ENCODE measurements at places on chromosomes 3 and 15.

DNA sequence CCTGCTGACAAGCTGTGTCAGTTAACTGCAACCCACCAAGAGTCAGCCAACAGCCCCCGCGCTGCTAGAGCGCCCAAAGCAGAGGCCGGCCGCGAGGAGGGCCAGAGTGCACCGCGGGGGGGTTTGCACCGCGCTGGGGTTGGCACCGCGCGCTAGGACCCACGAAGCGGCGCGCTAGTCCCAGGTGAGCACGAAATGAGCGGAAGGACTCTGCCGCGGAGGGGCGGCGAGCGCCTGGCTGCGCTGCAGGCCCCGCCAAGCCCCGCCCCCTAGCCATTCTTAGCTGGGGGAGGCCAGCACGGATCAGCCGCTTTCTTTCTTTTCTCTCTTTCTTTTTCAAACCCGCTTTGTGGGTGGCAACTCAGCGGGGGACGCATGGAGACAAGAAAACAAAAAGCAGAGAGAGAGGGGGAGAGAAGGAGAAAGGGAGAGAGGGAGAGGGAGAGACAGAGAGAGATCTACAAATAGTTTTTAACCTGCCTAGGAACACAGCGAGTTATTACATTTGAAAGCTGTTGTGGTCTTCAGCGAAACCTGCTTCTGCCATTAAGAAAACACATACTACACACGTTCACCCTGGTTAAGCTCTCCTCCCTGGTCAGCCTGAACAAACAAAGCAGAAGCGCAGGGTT lies 6.9 kb upstream of the FOXB1 start:
- DNase-seq, result peak; percentile 79

GRCh38 chr15:64782751-64783150 lies 7.4 kb upstream of the RBPMS2 start:
- DNase-seq, result no peak

GRCh38 chr15:75045332-75046015 lies 22.1 kb downstream of the PPCDC start:
- no peak for DNase-seq

DNA sequence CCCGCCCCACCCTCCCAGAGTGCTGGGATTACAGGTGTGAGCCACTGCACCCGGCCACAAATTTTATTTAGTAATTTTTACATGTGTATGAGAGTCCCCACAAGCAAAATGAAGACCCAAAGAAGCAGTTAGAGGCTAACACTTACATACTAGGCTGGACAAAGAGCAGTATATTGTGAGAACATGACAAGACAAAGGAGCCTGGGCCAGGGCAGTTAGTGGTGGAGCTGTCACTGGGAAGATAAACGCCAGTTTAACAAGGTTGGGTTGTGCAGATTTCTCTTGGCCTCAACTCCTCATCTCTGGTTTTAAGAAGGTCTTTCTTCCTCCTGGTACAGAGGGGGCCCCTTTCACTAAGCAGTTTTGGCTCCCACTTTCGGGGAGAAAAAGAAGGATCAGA lies 19.9 kb upstream of the FAM174B start:
- DNase-seq, result no peak

- DNase-seq, result no peak
Measured at GRCh38 chr3:64728428-64728827, 40.6 kb upstream of the ADAMTS9 start.

DNA sequence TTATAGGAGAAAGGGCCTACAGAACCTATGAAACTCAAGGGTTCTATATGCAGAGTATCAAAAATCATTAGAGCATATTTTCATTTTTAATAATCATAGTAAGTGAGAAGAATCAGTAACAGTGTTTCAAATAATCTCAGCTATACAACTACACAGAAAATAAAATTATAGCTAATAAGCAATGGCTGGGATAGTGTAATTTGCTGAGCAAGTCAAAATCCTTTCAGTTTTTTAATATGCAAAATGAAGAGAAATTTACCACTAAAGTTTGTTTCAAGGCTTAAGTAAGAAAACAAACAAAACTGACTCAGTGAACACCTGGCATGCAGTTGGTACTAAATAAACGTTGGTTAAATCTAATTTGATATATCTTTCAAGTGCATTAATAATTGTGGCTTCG lies 66.2 kb downstream of the EFL1 start:
- DNase-seq, result no peak

- no peak for DNase-seq
Measured at GRCh38 chr3:877001-877400, 215.8 kb upstream of the CNTN6 start.

DNA sequence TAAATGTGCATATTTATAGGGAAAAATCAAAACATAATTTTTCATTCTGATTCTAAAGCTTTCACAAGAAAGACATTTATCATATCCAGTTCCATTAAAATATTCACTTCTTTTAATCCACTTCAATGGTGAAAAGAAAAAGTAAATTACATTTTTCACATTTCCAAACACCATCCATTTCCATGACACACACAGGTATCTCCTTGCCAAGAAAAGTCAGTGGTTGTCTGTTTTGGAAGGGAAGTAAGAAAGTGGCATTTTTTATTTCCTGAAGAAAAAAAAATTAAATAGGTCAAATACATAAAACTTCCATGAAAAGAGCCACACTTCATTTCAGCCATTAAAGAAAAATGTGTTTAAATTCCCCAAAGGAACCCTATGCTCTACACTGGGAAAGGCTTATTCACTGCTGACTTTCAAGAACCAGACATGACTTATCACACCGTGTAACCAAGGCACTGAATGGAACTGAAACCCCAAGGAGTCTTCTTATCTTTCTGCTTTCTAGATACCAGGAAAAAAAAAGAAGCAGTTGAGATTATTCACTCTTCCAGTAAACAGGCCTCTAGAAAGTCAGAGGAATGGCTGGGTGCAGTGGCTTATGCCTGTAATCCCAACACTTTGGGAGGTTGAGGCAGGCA lies 44.5 kb downstream of the OSBPL10 start:
- DNase-seq, result no peak

GRCh38 chr15:100687582-100688141 lies 85.3 kb downstream of the ASB7 start:
- DNase-seq, result no peak

GRCh38 chr3:162139841-162140240 lies 643.2 kb downstream of the OTOL1 start:
- DNase-seq, result no peak

DNA sequence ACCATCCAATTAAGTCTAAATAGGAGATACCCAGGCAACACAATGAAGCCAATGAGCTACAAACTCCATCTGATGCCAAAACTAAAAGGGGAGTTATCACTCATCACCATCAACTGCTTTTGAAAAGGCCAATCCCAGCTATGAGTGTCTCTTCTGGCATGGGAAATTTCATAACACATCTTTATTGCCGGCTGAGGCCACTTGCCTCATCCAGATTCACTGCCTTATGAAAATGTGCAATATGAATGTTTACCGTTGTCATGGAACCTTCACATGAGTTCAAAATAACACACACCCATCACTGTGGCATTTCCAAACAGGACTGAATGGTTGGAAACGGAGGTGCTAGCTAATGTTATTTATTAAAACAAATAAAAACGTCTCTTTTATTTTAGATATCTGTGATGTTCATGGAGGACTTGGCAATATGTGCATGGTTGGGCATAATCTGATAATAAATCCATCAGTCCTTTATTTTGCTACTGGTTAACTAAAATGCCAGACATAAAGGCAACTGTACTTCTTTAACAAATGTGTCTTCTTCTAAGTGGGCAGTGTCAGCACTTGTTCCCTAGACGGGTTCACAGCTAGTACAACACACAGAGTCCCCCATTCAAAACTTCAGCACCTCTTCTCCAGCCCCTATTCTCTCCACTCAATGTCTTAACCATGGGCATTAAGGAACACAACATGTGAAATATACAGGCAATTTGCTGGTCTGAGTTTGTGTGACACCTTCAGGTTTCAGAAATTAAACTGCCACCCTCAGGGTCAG lies 143.9 kb downstream of the MAGI1 start:
- DNase-seq, result no peak

DNA sequence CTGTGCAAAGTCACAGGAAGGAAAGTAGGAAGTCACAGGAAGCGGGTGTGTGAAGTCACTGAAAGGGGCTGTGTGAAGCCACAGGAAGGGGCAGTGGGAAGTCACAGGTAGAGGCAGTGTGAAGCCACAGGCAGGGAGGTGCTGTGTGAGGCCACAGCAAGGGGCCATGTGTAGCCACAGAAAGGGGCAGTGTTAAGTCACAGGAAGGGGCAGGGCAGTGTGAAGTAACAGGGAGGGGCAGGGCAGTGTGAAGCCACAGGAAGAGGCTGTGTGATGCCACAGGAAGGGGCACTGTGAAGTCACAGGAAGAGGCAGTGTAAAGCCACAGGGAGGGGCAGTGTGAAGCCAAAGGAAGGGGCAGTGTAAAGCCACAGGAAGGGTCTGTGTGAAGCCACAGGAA lies 36.5 kb downstream of the GASK1A start:
- no peak for DNase-seq

DNA sequence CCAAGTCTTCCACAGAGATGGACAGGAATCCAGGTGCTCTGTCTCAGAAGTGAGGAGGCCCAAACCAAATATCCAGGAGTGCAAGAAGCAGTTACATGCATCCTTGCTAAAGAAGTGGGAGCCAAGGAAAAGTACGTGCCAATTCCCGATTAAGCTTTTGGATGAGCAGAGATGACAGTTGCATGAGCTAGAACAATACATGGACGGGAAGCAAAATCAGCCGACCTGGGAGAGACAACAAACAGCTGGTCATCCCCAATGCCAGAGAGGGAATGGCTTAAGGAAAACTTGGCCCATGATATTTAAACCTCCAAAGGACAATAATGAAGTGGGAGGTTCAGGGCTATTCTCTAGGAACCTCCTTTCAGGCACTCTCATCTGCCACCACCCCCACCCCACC lies 86.0 kb upstream of the ABHD17C start:
- no peak for DNase-seq

DNA sequence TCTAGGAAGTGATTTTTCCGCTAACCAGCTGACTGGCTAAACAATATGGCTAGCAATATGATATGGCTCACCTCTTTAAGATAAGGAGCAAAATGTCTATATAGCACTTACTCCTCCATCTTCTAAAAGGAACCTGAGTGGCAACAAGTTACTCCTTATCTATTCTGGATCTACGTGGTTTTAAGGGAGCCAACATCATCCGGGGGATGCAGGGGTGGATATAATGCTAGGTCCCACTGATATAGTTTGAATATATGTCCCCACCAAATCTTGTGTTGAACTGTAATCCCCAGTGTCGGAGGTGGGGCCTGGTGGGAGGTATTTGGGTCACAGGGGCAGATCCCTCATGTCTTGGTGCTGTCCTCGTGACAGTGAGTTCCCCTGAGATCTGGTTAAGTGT lies 500.7 kb downstream of the FOXP1 start:
- DNase-seq, result no peak

GRCh38 chr3:157045238-157045850 lies 114.6 kb downstream of the CCNL1 start:
- no peak for DNase-seq

DNA sequence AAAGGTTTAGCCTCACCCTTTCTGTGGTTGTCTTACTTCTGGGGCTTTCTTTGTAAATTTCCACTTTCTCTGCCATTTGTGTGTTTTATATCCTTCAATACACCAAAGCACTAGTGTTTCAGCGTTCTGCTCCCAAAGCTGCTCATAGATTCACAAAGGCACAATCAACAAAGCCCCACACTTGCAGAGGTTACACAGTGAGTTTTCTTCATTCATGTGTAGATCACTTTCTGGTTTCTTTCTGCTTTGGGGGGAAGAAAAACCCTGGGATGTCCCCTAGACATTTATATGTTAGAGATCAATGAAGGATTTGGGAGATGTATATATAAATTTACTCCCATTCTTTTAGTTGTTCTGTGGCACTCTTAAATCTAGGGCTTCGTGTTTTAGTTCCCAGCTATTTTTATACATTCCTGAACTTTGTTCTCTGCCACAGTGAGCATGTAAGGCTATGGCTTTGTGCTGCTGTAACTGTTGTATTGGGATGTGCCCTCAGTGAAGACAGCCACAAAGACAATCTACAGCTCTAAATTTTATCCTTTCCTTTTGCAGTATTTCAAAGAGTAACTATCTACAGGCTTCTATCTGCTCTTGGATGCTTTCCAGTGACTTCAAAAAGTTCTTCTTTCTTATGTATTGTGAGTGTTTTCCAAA lies 636.5 kb downstream of the ZBBX start:
- no peak for DNase-seq

GRCh38 chr15:60793656-60794055 lies 314.7 kb upstream of the ICE2 start:
- no peak for DNase-seq

- DNase-seq, result peak; percentile 50
Measured at GRCh38 chr3:45832699-45833098, 9.2 kb downstream of the LZTFL1 start.

DNA sequence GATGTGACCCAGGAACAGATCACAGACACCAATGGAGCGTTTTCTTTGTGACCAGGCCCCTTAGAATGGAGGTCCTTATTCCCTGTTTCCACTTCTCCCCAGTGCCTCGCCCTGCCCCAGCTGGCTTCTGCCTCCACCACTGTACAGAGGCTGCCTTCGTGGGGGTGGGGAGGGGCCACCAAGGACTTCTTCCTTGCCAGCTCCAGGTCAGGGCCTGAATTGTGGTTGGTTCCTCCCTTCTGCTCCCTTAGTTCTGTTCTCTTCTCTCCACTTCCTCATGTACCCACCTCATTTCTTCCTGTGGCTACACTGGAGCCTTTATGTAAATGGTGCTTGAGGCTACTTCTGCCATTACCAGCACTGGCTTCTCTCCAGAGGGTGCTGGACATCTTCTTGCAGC lies 16.4 kb downstream of the TGM4 start:
- DNase-seq, result no peak

Measured in SW480 (cell line).